Activated CD4-positive, alpha-beta T cell treated with anti-CD3 and anti-CD28 coated beads, Interleukin-10, Interleukin-2, amounts not matched to agents 100 ng/mL and 50 ng/mL, durations not matched to agents 16 hours and 8 hours (primary cell): ENCODE measurements at places on chromosomes 5 and 9.

DNA sequence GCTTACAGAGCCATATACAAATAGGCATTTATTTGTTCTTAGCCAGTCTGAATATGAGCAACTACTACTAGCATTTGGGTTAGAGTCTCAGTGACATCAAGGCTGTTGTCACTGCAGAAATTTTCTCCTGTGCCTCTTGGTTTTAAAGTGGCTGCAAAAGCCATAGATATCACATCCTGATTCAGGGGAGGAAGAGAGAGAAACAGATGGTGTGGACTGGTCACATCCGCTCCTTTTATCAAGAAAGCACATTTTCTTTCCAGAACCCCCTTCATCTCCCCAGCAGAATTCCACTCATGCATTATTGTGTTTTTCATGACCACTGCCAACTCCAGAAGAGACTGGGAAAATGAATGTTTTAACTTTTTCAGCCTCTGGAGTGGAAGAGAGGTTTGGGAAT, 69.8 kb downstream of the PTTG1 start:
- no peak for DNase-seq

DNA sequence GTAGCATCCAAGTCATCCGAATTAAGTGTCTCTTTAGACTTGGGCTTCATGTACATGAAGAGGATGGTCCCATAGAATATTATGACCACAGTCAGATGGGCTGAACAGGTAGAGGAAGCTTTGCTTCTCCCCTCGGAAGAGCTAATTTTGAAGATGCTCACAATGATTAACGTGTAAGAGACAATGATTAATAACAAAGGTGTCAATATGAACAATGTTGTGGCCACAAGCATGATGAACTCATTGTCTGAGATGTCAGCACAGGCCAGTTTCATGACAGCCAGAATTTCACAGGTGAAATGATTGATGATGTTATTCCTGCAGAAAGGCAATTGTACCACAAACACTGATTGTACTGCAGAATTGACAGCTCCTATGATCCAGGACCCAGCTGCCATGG, 626 bp downstream of the OR13C2 start:
- DNase-seq, result no peak

GRCh38 chr5:10876006-10876744, 115.1 kb upstream of the DAP start:
- no peak for DNase-seq

GRCh38 chr5:176535101-176535663, 2.0 kb downstream of the RNF44 start:
- DNase-seq, result peak; percentile 83

DNA sequence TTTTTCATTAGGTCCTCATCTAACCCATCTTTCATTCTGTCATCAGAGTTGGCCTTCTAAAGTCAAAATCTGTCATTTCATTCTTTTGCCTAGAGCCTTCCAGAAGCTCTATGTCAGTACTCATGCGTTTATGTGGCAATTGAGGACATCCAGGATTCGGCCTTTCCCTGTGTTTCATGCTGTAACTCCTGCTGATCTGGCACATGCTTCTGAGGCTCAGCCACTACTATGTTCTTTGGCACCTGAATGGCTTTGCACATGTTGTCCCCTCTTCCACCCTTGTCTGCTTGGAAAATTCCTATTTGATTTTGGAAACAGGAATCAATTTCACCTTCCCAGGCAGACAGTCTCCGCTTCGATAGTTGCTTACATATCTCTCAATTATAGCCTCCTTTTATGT, 84.9 kb downstream of the GDNF start:
- no peak for DNase-seq

GRCh38 chr5:35149041-35149440, 81.2 kb downstream of the PRLR start:
- DNase-seq, result no peak

DNA sequence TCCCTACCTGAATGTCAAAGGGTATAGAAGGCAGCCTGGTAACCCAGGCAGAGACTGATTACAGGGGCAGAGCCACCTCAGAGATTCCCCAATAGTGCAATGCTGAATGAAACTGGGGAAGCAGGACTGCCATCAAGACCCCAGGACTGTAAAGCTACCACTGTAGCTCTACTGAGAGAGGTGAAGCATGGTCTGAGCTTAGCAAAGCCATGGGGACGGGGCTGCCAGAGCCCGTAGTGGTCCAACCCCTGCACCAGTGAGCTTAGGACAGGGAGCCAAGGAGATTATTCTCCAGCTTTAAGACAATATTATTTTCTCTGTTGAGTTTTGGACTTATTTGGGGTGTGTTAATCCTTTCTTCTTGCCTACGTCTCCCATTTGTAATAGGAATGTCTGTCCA, 679.3 kb upstream of the GRAMD2B start:
- DNase-seq, result no peak
